ENCODE measurements at places on chromosomes 11 and 22. TPM values are rescaled to one million over a fixed set of nuclear protein-coding genes. Genes with fewer than 3 reads are reported as not detected.

Gene UBTFL1
- not detected for total RNA-seq

Gene OR51D1
- total RNA-seq, result not detected

Gene PHRF1
- total RNA-seq, result 26.1 TPM

Gene POU2AF3
- not detected for total RNA-seq

Gene BAIAP2L2
- 0.38 TPM for total RNA-seq
